ENCODE measurements at places on chromosomes 16 and 17. TPM values are rescaled to one million over a fixed set of nuclear protein-coding genes. Genes with fewer than 3 reads are reported as not detected.

DNA sequence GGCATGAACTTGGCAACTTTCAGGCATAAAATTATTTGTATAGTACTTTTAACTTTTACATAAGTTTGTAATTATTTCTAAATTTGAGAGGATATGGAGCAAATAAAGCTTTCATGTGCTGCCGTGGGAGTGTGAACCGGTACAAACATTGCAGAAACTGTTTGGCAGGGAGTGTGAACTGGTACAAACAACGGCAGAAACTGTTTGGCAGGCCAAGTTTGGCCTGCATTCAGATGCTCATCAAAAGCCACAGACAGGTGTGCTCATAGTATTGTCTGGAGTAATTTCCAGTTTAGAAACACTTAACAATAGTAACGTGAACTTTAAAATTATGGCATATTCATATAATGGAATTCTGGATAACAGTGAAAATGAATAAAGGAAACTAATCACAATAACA is 73.8 kb upstream of the ATP2A3 start:
- H3K27ac ChIP-seq, result no peak overlapping the region
- H3K4me1 ChIP-seq, result no peaks in the 10 kb centered on the region
- no peak overlapping the region for H3K4me3 ChIP-seq
- DNase-seq, result no peak
- H3K27me3 ChIP-seq, result no peaks in the 10 kb centered on the region
- peaks cover 95% of the 10 kb centered on the region for H3K36me3 ChIP-seq

GRCh38 chr16:84677017-84677803 is 22.6 kb upstream of the USP10 start:
- no peaks in the 10 kb centered on the region for H3K4me1 ChIP-seq
- no peaks in the 10 kb centered on the region for H3K27me3 ChIP-seq
- H3K27ac ChIP-seq, result no peak overlapping the region
- no peaks in the 10 kb centered on the region for H3K36me3 ChIP-seq
- no peak for DNase-seq
- H3K4me3 ChIP-seq, result no peak overlapping the region

ATP6V0A1 gene
- 32.1 TPM for total RNA-seq

DNA sequence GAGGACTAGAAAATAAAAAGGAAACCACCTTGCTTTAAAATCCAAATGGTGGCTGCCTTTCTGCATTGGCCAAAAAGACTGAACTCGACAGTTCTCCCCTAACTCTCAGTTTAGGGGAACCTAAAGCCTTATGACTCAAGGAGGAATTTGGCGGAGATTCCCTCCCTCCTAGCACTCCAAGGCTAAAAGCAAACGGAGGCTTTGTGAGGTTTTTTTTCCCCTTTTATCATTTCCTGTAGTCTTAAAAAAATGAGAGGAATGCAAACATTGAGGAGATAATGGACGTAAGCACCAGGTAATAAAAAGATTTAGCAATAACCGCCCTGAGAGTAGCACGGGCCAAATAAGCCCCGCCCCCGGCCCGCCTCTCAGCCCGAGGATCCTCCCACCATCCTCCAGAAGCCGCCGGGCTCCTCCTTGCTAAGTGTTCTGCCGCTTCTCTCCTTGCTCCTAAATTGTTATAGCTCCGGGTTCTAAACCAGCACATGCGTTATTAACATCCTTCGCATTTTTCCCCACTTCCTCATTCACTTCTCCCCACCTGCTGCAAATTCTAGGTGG is 5.8 kb upstream of the KIFC3 start:
- H3K4me1 ChIP-seq, result peaks cover 26% of the 10 kb centered on the region
- peak overlapping the region; percentile 45 for H3K27ac ChIP-seq
- H3K27me3 ChIP-seq, result no peaks in the 10 kb centered on the region
- no peaks in the 10 kb centered on the region for H3K36me3 ChIP-seq
- peak; percentile 86 for DNase-seq
- H3K4me3 ChIP-seq, result no peak overlapping the region

- H3K4me1 ChIP-seq, result no peaks in the 10 kb centered on the region
- no peak for DNase-seq
- H3K27ac ChIP-seq, result no peak overlapping the region
- peaks cover 58% of the 10 kb centered on the region for H3K36me3 ChIP-seq
These were observed 24.0 kb downstream of the ZNF750 start for GRCh38 chr17:82815790-82816305.

DNA sequence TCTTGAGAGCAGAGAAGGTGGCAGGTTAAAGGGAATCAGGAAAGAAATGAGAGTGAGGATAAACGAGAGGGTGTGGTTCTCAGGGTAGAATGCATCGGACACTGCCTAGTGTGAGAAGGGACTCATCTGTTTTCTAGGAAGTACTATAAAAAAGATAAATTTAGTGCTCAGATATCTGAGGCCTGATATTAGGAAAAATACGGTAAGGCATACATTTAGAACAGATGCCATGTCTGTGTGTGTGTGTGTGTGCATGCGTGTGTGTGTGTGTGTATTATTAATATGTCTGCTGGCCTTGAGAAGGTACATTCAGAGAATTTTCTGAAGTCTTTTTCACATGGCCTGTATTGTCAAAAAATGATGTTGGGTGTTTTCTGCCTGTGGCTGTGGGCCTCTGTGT is 414.8 kb downstream of the MAF start:
- DNase-seq, result no peak
- H3K4me1 ChIP-seq, result no peaks in the 10 kb centered on the region
- H3K36me3 ChIP-seq, result no peaks in the 10 kb centered on the region
- H3K4me3 ChIP-seq, result no peak overlapping the region
- H3K27me3 ChIP-seq, result no peaks in the 10 kb centered on the region
- H3K27ac ChIP-seq, result no peak overlapping the region

NUDT7 gene
- 16.8 TPM for total RNA-seq

DNA sequence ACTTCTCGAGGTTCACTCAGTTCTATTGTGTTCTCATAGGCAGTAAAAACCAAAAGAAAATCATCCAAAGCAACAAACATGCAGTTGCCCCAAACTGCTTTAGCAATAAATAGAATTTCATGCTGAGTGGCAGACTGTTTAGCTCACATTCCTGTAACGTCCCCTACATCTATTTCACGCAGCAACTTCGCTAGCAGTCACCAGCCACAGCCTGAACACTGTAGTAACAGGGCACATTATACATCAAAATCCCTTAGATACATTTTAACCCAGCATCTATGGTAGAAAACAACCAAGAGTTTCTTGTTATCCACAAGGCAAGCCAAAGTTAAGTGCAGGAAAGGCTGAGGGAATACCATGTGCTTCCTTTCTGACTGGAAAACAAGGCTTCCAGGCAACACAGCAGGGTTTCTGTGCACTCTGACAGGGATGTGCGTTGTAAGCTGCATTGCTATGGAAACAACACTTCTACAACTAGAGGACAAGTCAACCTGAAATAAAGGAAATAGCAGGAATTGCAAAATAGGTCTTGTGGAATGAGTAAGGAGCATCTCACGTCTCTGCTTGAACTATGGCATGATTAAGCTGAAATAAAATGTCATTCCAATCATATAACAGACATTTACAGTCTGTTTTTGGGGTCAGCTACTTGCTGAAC is 55.4 kb downstream of the CFDP1 start:
- no peaks in the 10 kb centered on the region for H3K27me3 ChIP-seq
- H3K27ac ChIP-seq, result no peak overlapping the region
- H3K36me3 ChIP-seq, result no peaks in the 10 kb centered on the region
- H3K4me1 ChIP-seq, result no peaks in the 10 kb centered on the region
- no peak for DNase-seq

DNA sequence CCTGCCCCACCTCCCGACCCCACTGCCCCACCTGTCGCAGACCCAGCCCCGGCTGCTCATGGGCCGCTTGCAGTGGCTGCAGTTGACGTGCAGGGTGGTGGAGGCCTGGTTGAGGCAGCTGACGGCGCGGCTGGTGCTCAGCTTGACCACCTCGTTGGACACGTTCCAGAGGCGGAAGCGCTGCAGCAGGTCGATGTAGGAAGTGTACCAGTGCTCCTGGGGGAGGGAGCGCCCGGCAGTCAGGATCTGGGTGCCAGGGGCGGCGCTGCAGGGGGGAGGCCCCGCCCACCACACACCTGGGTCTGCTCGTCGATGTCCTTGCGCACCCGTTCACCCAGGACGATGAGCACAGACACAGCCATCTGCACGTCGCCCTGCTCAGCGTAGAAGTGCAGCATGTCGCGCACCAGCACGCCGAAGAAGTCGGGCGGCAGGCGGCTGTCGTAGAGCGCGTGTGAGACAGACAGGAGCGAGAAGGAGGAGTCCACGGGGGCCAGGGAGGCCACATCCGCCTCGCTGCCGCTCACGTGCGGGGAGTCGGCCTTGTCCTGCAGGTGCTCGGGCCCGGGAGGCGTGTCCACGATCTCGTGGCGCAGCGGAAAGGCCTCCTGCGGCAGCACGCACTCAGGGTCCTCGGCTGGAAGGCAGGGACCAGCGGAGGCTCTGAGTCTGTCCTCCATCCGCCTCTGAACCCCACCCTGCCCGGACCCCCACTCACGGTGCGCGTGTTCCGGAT is 995 bp upstream of the JMJD8 start:
- H3K4me3 ChIP-seq, result peak overlapping the region; percentile 56
- peaks cover 6% of the 10 kb centered on the region for H3K36me3 ChIP-seq
- DNase-seq, result no peak

DNA sequence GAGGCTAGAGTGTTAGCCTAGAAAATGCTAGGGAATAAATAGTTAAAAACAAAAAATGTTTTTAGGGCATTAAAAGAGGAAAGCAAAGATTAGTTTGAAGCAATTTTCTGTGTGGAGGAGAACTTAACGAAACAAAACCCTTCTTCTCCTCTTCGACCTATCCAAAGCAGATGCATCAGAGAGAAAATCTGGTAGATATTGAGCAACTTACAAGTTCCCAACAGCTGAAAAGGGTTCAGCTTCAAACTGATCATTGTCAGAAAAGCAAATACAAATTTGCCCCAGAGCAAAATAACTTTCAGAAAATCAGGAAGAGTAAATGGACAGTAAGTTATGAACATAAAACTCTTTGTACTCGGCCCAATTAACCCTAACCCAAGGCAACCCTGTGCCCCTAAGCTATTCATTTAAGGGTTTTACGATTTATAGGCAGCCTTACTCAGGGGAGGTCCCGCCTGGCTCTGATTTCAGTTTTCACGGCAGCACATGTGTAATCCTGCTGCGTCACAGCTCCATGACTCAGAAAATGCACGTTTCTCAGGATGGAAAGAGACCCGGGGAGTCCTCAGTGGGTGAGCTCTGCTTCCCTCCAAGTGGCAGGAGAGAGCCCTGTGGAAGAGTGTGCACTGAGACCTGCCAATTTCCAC is 405.7 kb upstream of the SALL1 start:
- H3K4me3 ChIP-seq, result no peak overlapping the region
- DNase-seq, result no peak
- H3K27me3 ChIP-seq, result no peaks in the 10 kb centered on the region
- H3K36me3 ChIP-seq, result no peaks in the 10 kb centered on the region
- no peaks in the 10 kb centered on the region for H3K4me1 ChIP-seq

FBXL16 gene
- not detected for total RNA-seq

DNA sequence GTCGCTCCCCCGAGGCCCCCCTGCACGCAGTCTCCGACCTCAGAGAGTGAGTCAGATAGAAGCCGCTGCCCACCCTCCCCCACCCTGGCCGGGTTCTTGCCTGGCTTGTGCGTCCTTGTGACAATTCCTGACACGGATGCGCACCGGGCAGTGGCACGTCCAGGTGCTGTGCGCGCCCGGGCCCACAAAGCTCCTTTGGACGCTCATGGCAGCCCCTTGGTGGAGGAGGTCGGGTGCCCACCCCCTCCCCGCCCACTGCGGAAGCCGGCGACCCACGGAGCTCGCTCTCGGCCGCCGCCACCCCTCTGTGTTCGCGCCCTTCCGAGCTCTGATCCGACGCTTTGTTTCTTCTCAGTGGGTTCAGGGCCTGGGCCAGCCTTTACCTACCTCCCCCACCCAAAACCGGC is 662 bp upstream of the TUBB3 start:
- peak overlapping the region; percentile 70 for H3K27ac ChIP-seq
- H3K4me1 ChIP-seq, result peaks cover 28% of the 10 kb centered on the region
- DNase-seq, result peak; percentile 75
- peaks cover 26% of the 10 kb centered on the region for H3K27me3 ChIP-seq

GRB7 gene
- total RNA-seq, result 2.2 TPM

- no peak overlapping the region for H3K27ac ChIP-seq
- H3K4me3 ChIP-seq, result no peak overlapping the region
- no peaks in the 10 kb centered on the region for H3K4me1 ChIP-seq
- peaks cover 3% of the 10 kb centered on the region for H3K27me3 ChIP-seq
- no peaks in the 10 kb centered on the region for H3K36me3 ChIP-seq
These were observed 12.1 kb downstream of the CD300A start for GRCh38 chr17:74478420-74479100.

DPEP3 gene
- not detected for total RNA-seq

CCL18 gene
- 0.40 TPM for total RNA-seq

RNF227 gene
- total RNA-seq, result 0.51 TPM

DNA sequence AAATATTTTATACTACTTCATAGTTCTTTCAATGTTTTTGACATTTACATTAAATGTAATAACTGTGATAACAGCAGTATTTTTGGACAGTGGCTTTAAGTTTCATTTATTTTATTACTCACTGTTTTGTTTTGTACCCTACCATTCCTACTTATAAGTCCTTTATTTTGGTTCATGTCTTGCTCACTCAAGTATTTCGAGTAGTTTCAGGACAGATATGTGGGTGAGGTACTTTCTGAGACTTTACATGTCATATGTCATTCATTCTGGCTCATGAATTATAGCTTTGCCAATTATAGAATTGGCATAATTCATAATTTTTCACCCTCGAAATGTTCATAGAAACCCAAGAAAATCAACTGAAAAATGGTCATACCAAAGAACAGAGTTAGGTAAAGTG is 44.4 kb downstream of the PIK3R5 start:
- no peaks in the 10 kb centered on the region for H3K27me3 ChIP-seq
- H3K36me3 ChIP-seq, result no peaks in the 10 kb centered on the region
- no peak overlapping the region for H3K27ac ChIP-seq
- H3K4me3 ChIP-seq, result no peak overlapping the region

FBXW10 gene
- total RNA-seq, result 0.12 TPM

POLDIP2 gene
- total RNA-seq, result 175 TPM

- no peaks in the 10 kb centered on the region for H3K27me3 ChIP-seq
- no peak overlapping the region for H3K27ac ChIP-seq
- H3K4me1 ChIP-seq, result no peaks in the 10 kb centered on the region
- no peaks in the 10 kb centered on the region for H3K36me3 ChIP-seq
- no peak for DNase-seq
These were observed 220.6 kb downstream of the CDRT15L2 start for GRCh38 chr17:20800146-20800545.

DNA sequence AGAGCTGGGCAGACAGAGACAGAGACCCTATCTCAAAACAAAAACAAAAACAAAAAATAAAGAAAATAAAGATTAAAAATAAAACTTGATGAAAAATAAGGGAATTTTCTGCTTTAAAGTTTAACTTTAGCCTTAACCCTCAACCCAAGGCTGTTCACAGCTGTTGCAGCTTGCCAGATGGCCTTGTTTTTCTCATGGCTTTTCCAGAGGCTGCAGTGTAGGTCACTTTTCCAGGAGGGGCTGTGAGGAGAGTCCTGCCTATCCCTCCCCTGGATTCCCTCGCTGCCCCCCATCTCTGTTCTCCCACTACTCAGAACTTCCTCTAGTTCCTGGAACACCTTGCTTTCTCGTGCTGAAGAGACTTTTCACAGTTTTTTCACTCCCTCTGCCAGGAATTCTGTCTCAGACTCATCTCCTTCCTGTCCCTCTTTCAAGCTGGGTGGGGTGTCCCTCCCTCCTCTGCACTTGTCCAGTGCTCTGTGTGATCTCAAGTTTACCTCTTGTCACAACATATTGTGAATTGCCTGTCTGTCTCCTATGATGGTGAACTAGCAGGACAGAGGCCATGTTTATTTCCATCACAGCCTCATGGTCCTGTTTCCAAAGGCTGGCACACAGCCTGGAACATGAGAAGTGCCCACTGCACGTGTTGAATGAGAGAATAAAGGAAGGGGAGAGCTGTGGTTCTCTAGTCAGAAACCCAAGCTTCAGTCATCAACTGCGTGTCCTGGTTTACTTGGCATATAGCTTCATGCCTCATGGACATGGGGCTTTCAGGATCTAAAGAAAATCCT is 69.9 kb upstream of the MSI2 start:
- no peak for DNase-seq
- peaks cover 4% of the 10 kb centered on the region for H3K4me1 ChIP-seq
- H3K36me3 ChIP-seq, result no peaks in the 10 kb centered on the region
- H3K27ac ChIP-seq, result no peak overlapping the region
- no peak overlapping the region for H3K4me3 ChIP-seq
- H3K27me3 ChIP-seq, result no peaks in the 10 kb centered on the region

All from heart left ventricle (tissue), 16 donors.